Left kidney (tissue), 8 donors: ENCODE measurements at places on chromosomes 5 and 9. TPM values are rescaled to one million over a fixed set of nuclear protein-coding genes. Genes with fewer than 3 reads are reported as not detected.

Gene BTNL8
- polyA plus RNA-seq = 0.65 TPM

Gene SLC23A1
- polyA plus RNA-seq = 15.7 TPM

Gene SLC6A18
- polyA plus RNA-seq = 0.53 TPM

Gene SMIM33
- 0.05 TPM for polyA plus RNA-seq

Gene GABRA1
- 0.20 TPM for polyA plus RNA-seq

Gene LVRN
- polyA plus RNA-seq = 3.0 TPM

Gene SHOC1
- polyA plus RNA-seq = 1.5 TPM

- DNase-seq = no peak
Measured at GRCh38 chr5:123940416-123940815, 428.4 kb downstream of the CSNK1G3 start.

GRCh38 chr9:131667576-131667975 lies 72.3 kb downstream of the RAPGEF1 start:
- no peak for DNase-seq

- DNase-seq = no peak
Measured at GRCh38 chr5:82523633-82524032, 245.5 kb upstream of the RPS23 start.

GRCh38 chr9:77829420-77829819 lies 181.3 kb upstream of the GNA14 start:
- no peak for DNase-seq

- no peak for DNase-seq
Measured at GRCh38 chr5:2155556-2155955, 272.8 kb upstream of the IRX4 start.

DNA sequence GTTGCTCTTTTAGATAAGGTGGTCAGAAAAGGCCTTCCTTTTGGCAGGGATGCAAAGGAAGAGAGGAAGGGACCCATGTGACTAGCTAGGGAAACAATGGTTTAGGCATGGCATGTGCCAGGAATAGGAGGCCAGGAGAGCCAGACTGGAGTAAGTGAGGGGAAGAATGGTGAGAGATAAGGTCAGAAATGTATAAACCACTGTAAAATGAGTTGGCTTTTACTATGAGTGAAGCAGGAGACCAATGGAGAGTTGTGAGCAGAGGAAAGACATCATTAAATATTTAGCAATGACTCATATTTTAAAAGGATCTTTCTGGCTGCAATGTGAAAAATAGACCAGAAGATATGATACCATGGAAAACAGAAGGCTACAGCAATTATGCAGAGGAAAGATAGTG lies 50.9 kb downstream of the AP3B1 start:
- DNase-seq = no peak

DNA sequence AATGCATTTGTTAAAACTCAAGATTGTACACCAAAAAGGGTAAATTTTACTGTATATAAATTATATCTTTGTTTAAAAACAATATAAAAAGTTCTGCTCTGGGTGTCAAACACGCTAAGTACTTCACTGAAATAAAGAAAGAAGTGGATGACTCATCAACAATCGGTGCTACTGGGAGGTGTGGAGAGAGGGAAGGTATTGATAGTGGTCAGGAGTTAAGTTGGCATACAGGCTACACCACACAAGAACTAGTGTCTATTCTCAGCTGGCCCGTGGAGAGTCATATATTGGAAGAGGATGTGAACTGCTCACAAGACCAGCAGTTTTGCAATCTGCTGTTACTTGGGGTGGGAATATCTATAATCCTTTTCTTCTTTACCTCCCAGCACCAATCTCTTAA lies 145.7 kb upstream of the TRPC7 start:
- no peak for DNase-seq

- no peak for DNase-seq
Measured at GRCh38 chr5:111706345-111706744, 50.6 kb downstream of the NREP start.

DNA sequence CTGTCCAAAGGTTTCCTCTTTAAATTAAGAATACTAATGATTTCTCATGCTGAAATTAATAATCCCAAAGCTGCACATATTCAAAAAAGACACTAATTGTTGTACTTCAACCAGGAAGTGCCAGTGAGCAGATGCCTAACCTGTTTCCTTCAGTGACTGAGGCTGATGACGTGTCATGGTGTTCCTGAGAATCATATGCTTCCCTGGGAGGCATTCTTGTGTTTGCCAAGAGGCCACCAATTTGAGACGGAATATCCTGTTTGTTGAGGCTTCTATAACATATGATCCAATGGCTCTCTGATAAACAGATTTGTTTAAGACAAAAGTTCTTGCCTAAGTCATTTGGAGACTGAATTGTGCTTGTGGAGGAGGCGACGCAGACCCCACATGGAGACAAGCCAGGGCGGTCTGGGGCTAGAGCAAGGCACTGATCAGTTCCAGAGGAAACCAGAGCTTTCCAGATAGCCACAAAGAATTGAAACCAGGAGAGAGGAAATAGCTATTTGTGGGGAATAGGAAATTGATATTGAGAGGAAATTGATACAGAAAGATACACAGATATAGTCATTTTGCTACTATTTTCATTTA lies 66.4 kb upstream of the ZNF608 start:
- no peak for DNase-seq

GRCh38 chr9:113503131-113503541 lies 39.6 kb downstream of the RGS3 start:
- no peak for DNase-seq

GRCh38 chr5:179497636-179498340 lies 52.6 kb upstream of the RUFY1 start:
- no peak for DNase-seq

GRCh38 chr9:33884856-33885701 lies 68.1 kb downstream of the UBE2R2 start:
- DNase-seq = peak; percentile 33

DNA sequence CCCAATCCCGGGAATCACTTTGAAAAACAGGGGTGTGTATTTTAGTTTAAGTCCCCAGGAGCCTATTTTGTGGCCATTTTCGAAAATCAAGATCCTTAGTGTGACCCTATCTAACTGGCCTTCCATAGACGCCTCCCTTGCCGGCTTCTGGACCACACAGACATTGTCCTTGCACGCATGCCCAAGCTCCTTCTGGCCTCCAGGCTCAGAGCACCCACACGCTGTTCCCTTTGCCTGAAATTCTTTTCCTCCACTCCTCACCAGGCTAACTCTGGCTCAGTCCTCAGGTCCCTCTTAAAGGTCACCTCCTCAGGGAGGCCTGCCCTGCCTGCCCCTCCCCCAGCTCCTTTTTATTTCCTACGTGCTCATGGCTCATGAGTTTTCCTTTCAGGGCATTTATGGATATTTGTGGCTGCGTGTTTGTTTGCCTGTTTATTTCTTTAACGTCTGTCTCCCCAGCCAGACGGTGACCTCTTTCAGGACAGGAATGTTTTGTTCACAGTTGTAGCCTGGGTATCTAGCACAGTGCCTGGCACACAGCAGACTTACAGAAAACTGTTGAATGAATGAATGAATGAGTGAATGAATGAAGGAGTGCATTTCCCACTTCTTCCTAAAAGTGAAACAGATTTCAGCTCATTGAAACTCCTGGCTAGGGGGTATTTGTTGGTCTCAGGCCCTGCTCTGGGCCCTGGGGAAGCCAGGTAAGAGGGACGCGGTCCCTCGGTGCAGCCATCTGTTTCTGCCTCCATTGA lies 79.1 kb upstream of the IER5L start:
- DNase-seq = no peak

- no peak for DNase-seq
Measured at GRCh38 chr9:93910598-93910997, 44.6 kb downstream of the BARX1 start.

GRCh38 chr9:127586096-127586495 lies 26.0 kb upstream of the STXBP1 start:
- no peak for DNase-seq

- DNase-seq = no peak
Measured at GRCh38 chr5:59152701-59153245, 569.9 kb downstream of the RAB3C start.
